Right renal cortex interstitium (tissue), 3 donors: ENCODE measurements at places on chromosomes 5 and 9. TPM values are rescaled to one million over a fixed set of nuclear protein-coding genes. Genes with fewer than 3 reads are reported as not detected.

GRCh38 chr9:27441741-27442070 is 82.4 kb upstream of the IFNK start:
- no peak for DNase-seq

C9orf50 gene
- polyA plus RNA-seq, result 0.57 TPM

DNA sequence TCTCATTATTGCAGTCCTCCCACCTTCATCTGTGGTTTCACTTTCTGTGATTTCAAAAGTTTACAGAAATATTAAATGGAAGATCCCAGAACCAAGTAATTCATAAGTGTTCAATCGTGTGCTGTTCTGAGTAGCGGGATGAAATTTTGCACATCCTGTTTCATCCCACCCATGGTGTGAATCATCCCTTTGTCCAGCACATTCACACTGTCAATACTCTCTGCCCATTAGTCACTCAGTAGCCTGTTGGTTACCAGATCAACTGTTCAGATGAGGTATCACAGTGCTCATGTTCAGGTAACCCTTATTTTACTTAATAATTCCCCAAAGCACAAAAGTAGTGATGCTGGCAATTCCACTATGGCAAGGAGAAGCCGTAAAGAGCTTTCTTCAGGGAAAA is 26.8 kb downstream of the FAM81B start:
- DNase-seq, result no peak

DNA sequence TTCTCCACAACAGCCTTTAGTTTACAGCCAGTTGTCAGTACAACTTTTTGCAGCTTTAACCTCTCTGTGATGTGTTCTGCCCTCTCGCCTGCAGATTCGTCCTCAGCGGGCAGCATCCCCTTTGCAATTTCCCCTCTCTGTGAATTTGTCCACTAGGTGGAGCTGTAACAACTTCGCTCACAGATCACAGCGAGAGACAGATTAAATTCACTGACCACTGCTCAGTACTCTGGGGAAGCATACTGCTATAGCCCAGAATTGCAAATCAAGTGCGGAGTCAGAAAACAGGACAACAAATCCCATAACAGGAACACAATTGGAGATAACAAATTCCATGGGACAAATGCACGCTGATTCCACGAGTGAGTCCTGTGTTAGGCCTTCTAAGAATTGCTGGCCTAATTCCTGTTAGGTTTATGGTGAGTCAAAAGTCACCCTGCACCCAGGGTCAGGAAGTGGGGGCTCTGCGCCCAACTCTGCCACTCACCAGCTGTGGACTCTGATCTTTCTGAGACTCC is 2124.9 kb downstream of the MAT2B start:
- peak; percentile 68 for DNase-seq

GRCh38 chr9:13378154-13378553 is 98.7 kb upstream of the MPDZ start:
- DNase-seq, result no peak

DNA sequence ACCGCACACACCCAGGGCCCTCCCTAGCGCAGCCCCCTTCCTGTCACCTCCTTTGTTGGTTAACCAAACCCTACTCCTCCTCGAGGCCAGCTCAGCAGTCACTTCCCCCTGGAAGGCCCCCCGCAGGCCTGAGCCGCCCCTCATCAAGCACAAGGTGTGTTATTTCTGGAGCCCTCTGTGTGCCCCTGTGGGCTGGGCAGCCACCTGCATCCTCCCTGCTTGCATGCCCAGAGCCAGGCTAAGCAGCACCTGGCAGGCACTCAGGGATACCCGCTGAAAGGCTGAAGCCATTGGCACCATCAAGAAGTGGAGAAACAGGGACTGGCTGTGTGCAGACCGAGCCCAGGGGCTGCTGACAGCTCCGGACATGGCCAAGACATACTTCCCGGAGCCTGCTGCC is 121.8 kb downstream of the ZNF354C start:
- no peak for DNase-seq

DNA sequence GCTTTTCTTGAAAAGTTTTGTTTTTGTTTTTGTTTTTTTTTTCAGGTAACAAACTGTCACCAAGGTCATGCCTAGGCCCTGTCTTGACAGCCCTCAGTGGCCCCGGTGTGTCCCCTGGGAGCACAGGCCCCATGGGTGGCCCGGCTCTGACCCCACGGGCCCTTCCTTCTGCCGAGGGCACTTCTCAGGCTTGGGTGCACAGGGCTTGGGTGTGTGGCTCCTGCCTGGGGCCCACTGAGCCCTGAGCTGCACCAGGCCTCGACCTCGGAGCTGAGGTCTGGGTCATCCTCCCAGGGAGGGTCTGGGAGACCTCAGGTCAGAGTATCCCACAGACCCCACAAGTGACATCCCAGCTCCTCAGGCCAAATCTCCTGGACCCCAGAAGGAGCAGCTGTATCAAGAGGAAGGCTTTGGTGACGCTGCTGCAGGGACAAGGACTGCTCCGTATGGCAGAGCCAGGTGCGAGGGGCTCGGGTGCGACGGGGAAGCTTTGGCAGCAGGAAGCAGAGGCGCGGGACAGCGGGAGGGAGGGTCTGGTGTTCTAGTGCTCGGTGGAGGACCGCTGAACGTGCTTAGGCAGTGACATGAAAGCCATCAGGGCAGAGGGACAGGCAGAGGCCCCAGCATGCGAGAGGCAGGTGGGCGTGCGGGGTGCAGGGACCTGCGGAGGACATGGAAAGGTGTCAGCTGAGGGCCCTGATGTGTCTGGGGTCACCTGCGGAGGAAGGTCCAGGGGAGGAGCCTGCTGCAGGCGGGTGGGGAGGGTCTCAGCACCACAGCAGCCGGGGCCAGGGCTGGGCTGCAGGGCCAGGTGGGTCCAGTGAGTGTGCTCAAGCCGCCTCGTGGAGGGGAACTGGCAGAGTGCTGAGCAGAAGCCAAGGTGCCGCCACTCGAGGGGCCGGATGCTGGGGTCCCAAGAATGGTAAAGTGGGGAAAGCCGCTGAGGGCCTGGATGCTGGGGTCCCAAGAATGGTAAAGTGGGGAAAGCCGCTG is 18.4 kb upstream of the SLC9A3 start:
- DNase-seq, result no peak

OSMR gene
- 9.8 TPM for polyA plus RNA-seq

DNA sequence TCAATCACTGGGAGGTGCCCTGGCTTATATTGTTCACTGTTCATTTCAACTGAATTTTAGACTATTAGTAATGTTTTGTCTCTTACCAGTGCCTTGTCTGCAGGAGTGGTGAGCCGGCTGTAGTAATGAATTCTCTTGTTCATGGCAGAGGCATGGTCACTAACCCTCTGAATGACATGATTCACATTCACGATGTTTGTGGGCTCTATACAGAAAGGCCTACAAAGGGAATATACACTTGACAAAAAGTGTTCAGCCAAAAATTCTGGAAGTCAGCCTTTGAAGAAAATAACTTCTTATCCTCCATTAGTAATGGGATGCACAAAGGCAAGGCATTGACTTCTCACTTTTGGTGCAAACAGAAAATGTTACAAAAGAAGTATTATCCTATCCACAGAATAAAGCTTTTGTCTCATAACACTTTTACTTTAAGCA is 39.6 kb downstream of the SLC38A9 start:
- DNase-seq, result no peak

DNA sequence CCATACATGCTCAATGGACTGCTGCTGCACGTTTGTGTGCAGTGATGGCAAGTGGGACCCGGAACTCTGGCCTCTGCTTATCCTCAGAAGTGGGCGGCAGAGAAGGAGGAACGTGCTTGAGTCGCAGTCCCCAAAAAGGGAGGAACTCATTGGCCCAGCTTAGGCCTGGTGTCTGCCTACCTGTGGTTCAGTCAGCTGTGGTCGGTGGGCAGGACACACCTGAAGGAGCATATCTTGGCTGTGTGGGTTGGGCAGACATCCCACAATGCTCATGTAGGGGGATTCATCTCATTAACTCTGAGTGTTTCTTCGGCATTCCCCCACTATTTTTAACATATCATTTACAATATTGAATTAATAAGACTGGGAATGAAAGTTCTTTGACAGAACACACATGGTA is 122.9 kb upstream of the IL12B start:
- DNase-seq, result no peak

- DNase-seq, result no peak
Measured at GRCh38 chr5:131373265-131373664, 109.4 kb downstream of the CDC42SE2 start.

ANKRD33B gene
- 1.8 TPM for polyA plus RNA-seq

COL23A1 gene
- 4.9 TPM for polyA plus RNA-seq

DNA sequence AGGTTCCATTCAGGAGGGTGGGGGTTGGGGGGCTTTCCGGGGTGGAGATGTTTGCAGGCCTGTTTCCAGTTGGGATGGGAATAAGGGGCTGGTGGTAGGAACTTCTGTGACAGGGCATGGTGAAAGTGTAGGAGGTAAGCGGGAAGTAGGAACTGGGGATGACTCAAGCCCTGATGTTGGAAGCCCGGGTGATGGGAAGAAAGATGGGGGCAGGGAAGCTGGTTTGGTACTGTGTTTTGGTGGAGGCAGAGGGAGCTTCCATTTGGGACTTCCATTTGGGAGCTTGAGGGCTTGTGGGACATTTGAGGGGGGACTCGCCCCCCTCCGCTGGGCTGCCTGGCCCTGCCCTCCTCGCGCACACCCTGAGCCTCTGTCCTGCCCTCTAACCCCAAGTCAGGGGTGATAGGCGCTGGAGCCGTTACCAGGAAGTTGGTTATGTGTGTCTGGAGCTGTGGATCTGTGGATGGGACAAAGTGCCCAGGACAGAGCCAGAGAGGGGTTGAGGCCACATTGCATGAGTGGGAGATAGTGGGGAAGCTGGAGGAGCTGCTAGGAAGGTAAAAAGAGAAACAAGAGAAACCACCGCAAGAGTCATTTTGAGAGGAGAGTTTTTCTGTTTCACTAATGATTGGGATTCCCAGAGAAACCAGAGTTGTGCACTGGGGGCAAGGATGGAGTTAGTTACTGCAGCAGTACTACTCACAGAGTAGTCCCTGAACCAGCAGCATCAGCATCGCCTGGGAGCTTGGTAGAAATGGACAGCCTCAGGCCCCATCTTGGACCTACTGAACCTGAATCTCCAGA is 6.6 kb downstream of the RGS14 start:
- DNase-seq, result no peak
